Inflammatory macrophage treated with lipopolysaccharide for 4 hours (primary cell): ENCODE measurements at places on chromosomes 11 and 22.

GRCh38 chr11:20881328-20882079, 212.1 kb downstream of the NELL1 start:
- DNase-seq = no peak

GRCh38 chr11:79388201-79388600, 52.6 kb downstream of the TENM4 start:
- DNase-seq = no peak

DNA sequence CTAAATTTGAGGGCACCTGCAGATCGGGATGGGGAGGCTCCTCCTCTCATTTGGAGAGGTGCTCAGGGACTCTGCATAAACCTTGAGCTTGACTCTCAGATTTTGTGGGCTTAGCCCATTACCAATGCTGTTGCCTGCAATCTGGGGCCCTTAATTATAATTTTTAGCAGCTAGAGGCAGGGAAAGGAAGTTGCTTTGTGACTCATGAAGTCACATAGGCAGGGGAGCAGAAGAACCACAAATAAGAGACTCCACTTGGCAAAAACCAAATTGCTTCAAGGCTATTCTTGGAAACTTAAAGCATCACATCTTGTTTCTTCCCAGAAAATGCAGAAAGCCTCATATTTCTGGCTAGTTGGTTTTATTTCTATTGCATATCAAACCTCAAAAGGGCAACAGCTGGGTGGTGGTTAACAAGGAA, 46.9 kb downstream of the MICAL2 start:
- peak; percentile 65 for DNase-seq

DNA sequence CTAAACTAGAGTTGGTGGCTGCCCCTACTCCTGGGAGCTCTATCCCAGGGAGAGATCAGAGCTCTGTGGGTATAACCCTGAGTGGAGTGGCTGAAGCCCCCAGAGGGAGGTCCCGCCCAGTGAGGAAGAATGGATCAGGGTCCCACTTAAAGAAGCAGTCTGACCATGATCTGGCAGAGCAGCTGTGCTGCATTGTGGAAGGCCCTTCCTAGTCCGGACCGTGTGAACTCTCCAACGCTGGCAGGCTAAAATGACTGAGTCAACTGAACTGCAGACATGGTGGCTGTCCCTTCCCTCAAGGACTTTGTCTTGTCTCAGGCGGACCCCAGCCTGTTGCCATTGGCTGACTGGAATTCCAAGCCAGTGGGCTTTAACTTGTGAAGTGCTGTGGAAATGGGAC, 494.2 kb downstream of the FAM181B start:
- no peak for DNase-seq

DNA sequence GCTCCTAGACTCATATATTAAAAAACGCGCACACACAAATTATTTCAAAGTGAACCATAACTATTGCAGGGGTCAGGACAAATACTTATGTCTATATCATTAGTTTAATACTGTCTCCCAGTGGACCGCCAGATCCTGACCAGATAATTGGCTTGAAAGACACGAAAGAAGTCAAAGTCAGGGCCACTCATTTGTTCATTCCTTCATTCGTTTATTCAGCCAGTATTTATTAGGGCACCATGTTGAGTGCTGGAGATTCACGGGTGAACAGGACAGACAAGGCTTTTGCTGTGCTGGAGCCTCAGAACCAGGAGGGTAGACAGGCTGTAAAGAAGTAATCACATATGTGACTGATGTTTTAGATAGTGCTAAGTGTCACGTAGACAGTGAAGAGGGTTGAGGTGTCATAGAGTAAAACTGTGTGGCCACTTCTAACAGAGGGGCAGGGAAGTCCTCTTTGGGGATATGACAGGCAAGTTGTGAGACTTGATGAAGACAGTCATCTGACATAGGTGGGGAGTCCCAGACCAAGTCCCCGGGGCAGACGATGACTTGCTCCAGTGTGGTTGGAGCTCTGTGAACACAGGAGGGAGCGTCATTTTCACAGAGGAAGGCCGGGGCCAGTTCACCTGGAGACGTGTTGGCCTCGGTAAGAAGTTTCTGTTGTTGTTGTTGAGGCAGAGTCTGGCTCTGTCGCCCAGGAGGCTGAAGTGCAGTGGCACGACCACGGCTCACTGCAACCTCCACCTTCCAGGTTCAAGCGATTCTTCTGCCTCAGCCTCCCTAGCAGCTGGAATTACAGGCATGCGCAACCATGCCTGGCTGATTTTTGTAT, 25.9 kb downstream of the RBX1 start:
- no peak for DNase-seq

- DNase-seq = peak; percentile 49
These were observed 14.5 kb upstream of the P4HA3 start for GRCh38 chr11:74325649-74326645.

- DNase-seq = peak; percentile 13
These were observed 36.2 kb downstream of the DLG2 start for GRCh38 chr11:85590848-85591483.

DNA sequence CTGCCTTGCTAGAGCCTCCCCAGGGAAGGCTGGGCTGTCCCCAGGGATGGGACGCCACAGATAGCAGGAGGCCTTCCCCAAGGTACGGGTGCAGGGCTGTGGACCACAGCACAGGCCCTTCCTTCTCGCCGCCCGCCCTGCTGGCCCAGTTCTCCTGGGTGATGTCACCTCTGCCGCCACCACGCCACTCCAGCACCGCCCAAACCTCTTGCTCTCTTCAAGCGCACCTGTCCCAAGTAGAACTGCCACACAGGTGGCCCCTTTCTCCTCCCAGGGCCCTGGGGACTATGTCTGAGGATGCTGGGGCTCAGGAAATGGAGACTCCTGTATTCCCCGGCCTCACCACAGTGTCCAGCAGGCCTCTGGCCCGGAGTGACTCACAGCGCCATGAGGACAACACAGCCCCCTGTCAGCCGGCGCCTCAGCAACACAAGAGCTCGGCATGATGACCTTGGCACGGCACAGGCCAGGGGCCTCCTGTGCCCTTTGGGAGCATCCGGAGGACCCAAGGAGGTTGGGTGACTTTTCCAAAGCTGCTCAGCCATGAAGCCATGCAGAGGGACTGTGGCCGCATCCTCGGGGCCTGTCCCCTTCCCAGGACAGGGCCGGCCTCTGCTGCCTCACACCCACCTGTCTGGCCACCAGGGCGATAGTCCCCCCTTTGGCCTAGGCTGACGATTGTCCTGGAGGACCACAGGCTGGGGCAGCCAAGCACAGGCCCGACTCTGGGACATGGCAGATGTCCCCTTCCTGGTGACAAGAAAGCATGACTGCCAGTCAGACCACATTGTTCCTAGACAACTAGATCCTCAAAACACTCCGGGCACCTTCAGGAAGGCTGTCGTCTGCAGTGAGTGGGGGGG, 1023.5 kb downstream of the BRD1 start:
- DNase-seq = no peak

DNA sequence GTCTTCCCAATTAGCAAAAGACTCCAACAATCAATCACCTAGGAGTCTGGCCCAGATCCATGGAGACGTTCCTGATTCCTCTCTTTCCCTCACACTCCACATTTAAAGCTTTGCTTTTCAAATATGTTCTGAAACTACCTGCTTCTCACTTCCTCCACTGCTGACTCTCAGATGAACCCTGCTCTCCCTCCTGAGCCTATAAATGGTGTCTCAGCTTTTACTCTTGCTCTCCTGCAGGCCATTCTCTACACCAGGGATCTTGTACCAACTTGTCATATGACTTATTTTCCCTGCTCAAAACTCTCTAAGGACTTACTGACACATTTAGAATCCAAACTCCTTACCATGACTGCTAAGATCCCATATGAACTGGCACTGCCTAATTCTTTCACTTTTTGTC, 138.4 kb upstream of the DDI1 start:
- no peak for DNase-seq

DNA sequence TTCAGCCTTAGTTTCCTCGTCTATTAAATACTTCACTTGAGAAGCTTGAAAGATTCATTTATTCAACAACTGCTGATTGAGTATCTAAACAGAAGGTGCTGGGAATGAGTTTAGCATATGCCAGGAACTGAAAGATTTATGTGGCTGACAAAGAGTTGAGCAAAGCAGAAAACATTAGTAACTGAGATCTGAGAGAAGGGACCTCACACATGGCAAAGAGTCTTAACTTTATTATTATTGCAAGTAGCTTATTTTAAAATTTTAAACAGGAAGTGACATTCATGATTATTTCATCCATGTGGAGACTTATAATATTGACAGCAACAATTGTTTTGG, 133.6 kb downstream of the CASP12 start:
- no peak for DNase-seq

GRCh38 chr11:110601936-110602335, 110.3 kb downstream of the ARHGAP20 start:
- no peak for DNase-seq

GRCh38 chr11:37849706-37850105, 1251.7 kb upstream of the RAG2 start:
- no peak for DNase-seq

GRCh38 chr11:84990141-84990540, 637.0 kb downstream of the DLG2 start:
- no peak for DNase-seq

- no peak for DNase-seq
These were observed 79.1 kb downstream of the KCNQ1 start for GRCh38 chr11:2523821-2524391.

- no peak for DNase-seq
These were observed 156.5 kb downstream of the FCHSD2 start for GRCh38 chr11:72985645-72986044.

DNA sequence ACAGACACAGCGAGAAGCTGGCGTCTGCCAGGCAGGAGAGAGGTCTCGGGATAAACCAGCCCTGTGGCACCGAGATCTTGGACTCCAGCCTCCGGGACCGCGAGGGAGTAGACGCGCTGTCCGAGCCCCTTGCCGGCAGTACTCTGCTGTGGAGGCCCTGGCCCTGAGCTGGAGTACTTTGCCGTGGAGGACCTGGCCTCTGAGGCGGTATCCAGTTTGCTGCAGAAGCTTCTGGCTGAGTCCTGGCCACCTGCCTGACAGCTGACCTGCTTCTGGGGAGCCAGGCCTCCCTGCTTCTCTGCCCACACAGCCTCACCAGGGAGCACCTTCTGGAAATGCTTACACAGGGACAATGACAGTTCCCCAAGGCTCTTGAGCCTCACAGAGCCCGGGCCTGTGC, 31.6 kb upstream of the CARS1 start:
- DNase-seq = no peak

GRCh38 chr22:19887256-19887985, 32.7 kb upstream of the GNB1L start:
- no peak for DNase-seq

- DNase-seq = peak; percentile 23
These were observed at the start of gene APBB1 for GRCh38 chr11:6419009-6419631. Gene APBB1, minus strand, starts transcription at chr11:6419094. Its CDS starts 7,747 bp downstream, at chr11:6411347.

DNA sequence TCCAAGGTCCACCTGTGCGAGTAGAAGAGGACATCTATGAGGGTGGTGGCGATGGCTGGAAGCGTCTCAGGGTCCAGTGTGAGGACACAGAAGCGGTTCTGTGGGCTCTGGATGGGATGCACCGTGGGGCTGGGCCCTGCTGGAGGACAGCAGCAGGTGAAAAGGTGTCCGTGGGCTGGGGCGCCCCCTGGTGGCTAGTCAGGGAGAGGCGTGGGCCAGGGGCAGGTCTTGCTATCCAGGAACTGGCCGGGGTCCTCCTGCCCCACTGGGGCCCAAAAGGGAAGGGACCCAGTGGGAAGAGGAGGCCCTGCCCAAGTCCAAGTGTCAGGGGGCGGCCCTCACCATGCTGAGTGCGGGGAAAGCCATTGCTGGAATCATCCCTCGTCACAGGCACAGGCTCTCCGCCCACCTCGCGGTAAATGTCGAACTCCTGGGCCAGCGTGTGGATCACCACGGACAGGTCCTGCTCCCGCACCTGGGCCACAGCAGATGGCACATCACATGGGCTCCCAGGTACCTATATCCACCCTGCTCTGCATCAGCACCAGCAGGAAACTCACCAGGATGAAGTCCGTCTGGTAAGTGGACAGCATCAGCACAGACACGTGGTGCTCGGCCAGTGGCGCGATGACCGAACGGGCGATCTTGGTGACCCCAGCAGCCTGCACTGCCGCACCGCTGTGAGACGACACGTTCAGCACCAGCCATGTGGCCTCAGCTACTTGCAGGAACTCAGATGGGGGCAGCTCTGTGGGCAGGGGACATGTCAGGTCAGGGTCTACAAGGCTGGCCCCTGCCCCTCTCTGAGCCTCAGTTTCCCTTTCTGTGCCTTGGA, 2.3 kb downstream of the CASTOR1 start:
- DNase-seq = peak; percentile 61

GRCh38 chr11:20363149-20363499, 390 bp upstream of the HTATIP2 start:
- no peak for DNase-seq

DNA sequence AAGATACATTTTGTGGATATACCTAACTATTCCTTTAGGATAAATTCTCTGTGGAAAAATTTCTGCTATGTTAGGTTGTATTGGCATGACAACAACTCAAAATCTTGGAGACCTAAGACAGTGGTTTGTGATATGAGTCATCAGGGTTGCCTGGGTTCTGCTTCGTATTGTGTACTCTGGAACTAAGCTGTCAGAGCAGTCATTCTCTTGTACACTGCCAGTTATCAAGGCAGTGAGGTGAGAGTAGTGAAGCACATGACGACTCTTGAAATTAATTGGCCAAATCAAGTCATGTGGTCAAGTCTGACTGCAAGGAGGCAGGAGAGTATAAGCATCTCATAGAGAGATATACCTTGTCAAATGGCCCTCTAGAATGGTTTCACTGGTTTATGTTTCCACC, 104.4 kb downstream of the FANCF start:
- DNase-seq = no peak

DNA sequence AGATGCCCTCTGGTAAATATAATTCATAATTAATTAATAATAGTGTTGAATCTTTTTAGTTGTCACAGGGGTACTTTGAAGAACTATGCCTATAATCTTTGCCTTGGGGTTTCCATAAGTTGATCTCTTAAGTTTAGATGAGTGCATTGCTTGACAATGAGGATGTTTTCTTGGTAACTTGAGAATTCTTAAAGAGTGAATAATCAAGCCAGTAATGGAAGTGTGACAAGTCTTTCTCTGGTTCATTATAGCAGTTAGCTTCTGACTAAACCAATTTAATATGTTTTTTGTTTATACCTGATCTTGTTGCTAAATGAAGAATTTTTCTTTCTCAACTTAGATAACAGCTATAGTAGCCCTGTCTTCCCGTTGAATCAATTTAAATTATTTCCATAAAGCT, 46.2 kb downstream of the ATXN10 start:
- DNase-seq = no peak

DNA sequence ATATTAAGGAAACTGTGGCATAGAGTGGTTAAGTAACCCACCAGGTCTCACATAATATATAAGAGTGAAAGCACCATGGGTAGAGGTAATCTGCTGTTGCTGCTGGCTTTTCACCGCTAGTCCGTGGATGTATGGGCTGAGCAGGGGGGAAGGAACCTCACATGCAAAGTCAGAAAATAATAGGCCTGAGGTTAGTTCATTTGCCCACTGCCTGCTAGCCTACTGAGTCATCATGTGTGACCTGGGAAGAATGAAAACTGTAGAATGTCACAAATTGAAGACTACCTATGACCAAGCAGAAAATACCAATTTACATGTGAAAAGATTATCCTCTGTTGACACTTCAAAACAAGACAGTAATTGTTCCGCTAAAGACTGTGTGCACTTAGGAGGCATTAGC, 560.1 kb upstream of the FAT3 start:
- DNase-seq = no peak
